CD4-positive, CD25-positive, alpha-beta regulatory T cell (primary cell): ENCODE measurements at places on chromosomes 6 and 20. TPM values are rescaled to one million over a fixed set of nuclear protein-coding genes. Genes with fewer than 3 reads are reported as not detected.

Gene PNPLA1
- polyA plus RNA-seq, result not detected

Gene SLC35D3
- polyA plus RNA-seq, result not detected

Gene HDGFL1
- polyA plus RNA-seq, result not detected

Gene ENPP4
- 3.3 TPM for polyA plus RNA-seq

Gene ZSCAN31
- not detected for polyA plus RNA-seq

GRCh38 chr20:36285746-36286447 is 20.2 kb upstream of the DLGAP4 start:
- no peak for DNase-seq

DNA sequence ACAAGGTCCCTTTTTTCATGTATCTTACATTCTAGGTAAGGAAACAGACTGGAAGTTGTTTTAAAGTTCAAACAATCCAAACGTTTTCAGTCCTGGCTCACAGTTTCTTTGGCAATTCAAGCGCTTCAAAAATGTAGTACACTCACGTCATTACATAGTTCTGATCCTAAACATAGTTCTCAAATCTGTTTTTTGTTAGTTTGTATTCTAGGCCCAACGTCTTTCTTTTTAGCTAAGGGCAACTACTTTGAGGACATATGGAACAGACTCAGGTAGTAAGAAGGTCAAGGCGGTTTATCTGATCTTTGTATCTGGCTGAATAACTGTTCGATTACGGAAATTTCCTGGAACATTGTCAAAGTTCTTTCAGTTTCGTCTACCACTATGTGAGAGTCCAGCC is 36.9 kb upstream of the PLCB4 start:
- DNase-seq, result no peak

Gene TTLL9
- polyA plus RNA-seq, result not detected

Gene POLR3F
- polyA plus RNA-seq, result 8.3 TPM

DNA sequence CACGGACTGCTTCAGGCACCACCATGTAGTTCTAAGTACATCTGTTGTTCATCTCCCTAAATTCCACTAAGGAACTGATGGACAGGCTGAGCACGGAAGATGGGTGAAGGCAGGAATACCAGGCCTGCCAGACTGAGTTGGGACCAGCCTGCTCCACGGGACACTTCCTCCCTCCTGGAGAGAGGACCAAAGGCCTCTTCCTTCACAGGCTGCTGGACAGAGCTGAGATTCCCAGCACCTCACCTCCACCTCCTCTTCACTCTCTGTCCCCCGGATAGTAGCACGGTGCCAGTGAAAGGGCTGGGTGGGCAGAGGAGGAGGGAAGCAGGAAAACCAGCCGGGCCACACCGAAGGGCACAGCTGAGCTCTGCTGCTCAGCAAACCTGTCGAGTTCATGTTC is 22.9 kb upstream of the TCFL5 start:
- no peak for DNase-seq

DNA sequence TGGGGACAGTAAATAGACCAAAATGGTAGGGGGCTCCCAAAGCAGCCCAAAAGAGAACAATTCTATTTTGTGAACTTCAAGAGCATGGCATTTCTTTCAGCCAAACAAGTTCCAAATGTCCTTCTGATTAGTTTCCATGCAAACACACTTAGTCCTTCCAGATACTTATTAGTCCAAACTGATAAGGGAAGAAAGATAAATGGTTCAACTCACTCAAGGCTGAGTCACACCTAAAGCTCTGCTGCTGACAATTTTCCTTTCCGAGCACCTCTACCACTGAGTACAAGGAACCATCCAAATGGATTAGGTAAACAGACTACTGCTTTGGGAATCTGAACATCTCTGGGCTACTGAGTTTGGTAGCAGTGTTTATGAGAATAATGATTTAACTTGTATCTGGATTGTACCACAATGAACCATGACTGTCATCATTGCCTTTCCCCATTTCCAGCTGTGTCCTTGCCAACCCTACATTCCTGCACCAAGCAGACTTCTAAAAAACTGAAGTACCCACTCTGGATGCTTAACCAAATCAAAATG is 71.2 kb downstream of the TNFRSF21 start:
- no peak for DNase-seq

Gene OPN5
- not detected for polyA plus RNA-seq

- DNase-seq, result no peak
These were observed 36.7 kb downstream of the NINL start for GRCh38 chr20:25548613-25549086.

Gene DBNDD2
- 19.5 TPM for polyA plus RNA-seq

DNA sequence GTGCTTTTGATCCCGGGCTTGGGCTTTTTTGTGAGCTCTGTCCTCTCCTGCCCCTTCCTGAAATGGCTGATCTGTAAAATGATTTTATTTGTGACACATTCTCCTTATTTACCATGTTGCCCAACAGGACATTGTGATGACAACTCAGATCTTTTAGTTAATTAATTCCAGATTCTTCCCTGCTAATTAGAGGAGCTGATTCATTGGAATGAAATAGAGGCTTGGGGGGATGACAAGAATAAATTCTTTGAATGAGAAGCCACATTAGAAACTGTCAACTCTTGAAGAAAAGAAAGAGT is 26.1 kb upstream of the GABRR1 start:
- DNase-seq, result no peak

DNA sequence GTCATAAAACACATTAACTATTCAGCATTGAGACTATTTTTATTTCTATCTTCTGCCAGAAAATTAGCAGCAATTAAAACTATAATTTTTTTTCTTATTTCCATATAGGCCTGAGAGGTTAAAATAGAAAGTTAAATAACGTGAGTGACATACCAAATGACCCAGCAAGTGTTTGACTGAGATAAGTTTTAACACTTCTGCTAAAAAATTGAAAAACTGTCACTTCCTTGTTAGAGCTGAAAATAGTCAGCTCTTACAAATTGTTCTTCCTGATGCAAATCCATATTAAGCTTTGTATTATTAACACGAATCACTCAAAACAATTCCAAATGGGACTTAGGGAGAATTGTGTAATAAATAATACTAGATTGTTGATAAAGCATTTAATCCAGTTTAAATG is 26.5 kb upstream of the STX11 start:
- no peak for DNase-seq

GRCh38 chr20:1469925-1470571 is 3.4 kb upstream of the NSFL1C start:
- no peak for DNase-seq

Gene MATN4
- polyA plus RNA-seq, result not detected

DNA sequence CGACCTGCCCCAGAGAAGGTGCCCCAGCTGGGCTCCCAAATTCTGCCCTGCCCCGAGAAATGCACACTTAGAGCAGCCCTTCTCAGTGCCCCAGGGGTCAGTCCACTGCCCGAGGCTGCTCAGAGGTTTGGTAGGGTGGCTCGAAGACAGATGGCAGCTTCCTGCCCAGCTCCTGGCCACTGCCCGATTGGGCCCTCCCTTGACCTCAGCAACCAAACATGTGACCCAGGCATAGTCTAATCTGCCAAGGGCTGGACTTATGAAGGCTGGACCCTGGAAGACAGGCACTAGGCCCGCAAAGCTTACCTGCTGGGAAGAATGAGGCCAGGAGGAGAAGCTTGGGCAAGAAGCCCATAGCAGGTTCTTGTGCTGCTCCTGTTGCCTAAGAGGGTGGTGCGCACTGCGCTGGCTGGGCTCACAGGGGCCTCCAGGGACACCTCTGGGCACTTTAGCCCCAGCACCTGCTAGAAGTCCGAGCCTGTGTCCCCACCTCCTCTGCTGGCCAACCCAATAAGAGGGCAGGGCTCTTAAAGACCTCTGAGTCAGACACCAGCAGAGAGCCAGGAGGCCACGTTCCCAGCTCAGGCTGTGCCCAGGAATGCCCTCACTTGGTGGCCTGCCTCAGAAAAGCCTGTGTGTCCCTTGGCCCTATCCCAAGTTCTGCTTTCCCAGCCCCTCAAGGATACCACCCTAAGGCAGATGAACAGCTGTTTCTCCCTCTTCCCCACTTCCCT is 5.5 kb downstream of the SIGLEC1 start:
- DNase-seq, result no peak

DNA sequence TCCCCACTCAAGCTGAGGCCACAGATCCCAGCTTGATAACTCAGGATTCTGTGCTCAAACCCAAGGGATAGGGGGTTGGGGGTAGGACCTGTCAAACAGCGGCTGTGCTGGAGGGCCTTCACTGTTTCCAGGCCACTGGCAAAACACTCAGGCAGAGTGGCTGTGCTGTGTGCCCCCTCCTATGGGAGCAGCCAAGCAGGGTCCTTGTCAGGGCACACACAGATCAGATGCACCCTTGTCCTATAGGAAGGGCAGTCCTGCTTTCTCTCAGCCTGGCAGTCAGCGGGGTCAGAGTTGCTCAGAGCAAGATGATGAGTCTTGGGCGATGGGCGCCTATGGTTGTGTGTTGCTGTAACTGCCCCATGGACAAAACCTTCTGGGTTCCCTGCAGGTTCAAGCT is 554.8 kb downstream of the TBC1D32 start:
- no peak for DNase-seq

Gene IYD
- not detected for polyA plus RNA-seq

Gene C6orf15
- polyA plus RNA-seq, result not detected

DNA sequence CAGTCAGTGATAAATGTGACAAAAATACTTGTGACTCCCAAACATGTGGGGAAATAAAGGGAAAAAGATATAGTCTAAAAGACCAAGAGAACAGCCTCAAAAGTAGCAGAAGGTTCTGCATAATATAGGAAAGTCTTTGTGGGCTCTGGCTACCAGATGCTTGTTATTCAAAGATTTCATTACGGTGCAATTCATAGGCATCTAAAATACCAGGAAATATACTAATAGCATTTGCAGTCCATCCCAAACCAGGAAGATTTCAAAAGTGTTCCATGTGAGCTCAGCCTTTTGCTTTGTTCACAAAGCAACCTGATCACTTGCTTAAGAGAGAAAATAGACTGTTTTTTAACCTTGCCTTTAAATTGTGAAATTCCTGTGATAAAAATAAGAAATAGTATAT is 506.7 kb upstream of the MARCKS start:
- no peak for DNase-seq

DNA sequence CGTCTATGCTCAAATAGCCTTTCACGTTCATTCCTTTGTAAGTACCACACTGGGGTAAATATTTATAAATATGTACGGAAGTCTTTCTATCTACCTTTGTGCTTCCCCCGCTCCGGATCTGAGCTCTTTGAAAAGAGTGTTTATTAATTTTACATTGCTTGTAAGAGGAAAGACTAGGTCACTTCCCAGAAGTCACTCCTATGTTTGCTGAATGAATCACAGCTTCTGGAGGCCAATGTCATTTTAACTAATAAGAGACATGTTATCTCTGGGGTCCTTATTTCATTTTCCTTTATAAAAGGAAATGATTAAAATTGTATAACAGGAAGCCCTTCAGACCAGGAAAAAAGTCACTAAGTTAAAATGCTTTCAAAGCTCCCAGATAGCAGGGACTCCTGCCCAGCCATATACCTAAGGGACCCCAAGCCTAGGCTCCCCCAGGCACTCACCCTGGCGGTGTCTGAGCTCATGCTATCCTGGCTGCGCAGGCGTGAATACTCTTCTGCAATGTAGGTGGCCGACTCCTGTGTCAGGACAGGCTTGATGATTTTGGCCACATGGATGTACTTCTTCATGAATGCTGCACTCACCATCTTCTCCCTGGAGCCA is 12.6 kb downstream of the MCM3 start:
- peak; percentile 15 for DNase-seq

- DNase-seq, result no peak
These were observed 59.1 kb upstream of the SMOC2 start for GRCh38 chr6:168381726-168382458.

DNA sequence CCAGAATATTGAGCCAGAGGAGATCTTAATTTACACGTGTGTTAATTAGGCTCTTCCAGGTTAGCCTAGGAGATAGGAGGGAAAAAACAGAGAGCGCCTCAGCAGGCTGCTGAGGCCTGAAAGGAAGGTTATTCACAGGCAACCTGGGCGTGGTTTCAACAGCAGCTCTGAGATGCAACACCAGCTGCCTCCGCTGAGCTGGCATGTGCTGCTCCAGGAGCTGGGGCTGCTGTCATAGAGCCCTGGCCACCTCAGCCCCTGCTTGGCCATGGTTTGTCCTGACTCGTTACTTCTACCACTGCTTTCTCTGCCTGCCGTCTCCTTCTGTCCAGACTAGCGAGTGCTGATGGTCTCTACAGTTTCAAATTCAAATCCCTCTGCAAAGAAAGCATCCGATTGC is 32.4 kb upstream of the RPP40 start:
- DNase-seq, result no peak

- no peak for DNase-seq
These were observed 13.5 kb downstream of the HAO1 start for GRCh38 chr20:7926767-7927166.

- DNase-seq, result no peak
These were observed 13.0 kb downstream of the KHDC1 start for GRCh38 chr6:73250016-73250415.

DNA sequence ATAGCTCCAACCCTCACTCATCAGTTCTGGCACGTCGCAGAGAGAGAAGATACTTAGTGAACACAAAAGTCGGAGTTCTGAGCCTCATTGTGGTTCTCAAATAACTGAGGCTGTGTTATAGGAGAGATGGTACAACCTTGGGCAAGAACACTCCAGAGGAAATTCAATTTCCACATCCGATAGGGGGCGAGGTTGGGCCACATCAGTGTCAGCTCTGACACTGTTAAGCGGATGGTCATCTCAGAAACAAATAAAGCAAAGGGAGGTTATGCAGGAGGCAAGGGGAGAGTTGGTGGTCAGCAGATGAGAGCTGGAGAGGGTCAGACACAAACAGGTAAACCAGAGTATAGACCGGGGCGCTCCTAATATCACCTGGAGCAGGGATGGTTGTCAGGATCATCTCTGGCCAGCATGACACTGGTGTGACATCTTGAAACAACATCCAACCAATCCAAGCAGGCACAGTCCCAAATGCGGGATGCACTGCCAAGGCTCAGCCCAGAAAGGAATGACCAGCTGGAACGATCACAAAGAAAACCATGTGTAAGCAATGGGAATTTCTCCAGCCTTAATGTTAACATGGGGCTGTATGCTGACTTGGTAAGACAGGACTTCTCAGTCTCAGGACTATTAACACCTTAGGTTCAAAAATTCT is 331.8 kb downstream of the HACE1 start:
- DNase-seq, result no peak

DNA sequence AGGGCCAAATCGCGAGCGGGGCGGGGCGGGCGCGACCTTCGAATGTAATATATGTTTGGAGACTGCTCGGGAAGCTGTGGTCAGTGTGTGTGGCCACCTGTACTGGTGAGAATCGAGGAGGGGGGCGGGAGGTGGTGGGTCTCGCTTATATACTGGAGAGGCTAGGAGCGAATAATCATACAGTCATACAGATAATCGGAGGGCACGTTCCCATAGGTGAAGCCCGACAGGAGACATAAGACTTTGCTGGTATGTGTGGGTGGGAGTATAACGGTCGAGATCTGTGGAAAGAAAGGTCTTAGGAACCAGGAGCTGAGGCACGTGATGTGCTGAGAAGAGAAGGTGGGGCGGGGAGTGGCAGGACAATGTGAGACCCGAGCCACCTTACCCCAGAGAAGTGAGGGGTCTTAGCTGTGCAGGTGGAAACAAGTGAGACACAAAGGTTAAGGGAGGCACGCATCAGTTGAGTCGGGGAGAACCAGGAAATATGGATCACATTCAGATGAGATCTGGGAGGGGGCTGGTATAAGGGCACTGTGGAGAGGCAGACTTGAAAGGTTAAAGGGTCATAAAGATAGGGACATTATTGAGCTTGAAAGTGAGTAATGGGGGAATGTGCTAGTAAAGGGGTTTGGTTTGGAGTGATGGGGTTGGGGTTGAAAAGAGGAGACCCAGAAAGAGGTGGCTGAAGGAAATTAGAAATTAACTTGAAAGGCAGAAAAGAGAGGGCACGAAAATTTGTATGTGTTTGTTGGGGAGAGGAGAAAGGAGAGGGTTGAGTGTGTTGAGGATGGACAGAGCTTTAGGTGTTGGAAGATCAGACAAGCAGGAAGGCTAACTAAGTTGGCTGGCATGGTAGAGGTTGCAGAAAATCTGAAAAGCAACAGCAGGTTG is 589 bp downstream of the RNF5 start:
- no peak for DNase-seq
